Head of caudate nucleus (tissue), 42 donors: ENCODE measurements at places on chromosomes 6 and 20.

GRCh38 chr6:94443701-94444100 lies 1024.3 kb upstream of the EPHA7 start:
- DNase-seq, result no peak

DNA sequence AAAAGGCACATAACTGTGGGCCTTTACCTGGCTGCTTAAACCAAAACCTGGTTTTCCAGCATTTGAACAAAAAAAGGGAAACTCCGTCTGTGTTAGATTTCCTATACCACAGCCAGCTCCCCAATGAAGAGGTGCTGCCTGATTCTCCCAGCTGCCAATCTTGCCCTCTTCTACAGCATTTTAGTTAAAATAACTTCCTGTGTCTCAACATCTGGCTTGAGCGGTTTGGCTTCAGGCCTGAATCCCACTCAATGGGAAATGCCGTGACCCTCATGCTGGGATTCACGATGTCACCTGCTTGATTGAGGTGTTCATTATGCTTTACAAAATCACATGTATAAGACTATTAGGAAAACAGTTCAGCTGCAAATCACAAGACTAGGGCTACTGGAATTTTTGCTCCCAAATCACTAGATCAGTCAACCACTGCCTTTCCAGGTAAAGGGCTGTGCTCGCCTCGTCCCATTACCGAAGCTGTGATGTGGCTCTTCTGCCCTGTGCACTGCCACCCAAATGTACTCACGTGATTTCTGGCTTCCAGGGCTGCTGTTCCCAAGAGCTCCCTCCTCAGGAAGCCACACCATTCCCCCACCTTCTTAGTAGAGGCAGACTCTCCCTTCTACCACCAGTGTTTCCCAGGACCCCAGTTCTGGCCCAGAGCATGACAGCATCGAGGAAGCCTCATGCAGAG lies 94.6 kb downstream of the PSMG4 start:
- no peak for DNase-seq

DNA sequence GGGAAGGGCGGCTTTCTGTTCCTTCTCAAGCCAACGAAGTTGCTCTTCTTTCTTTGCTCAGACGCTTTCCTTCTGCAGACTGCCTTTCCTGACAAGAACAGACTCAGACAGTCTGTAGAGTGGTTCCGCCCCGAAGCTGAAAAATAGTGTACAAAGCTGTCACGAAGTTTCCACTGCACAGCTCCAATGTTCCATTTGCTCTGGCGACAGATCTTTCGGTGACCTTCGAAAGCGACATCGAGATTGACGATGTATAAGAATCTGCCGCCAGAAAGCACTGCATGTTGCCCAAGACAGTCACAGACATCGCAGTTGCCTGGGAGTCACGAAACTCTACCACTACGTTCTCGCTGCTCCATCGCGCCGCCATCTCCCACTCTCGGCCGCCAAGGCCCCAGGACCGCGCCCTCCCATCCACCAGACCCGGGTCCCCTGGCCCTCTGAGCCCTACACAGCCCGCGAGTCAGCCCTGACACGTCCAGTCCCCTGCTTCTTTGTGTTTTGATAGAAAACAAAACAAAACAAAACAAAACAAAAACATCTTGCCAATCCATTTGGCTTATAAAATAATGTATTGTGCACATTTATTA lies 42.1 kb upstream of the ZNF184 start:
- no peak for DNase-seq

- no peak for DNase-seq
Measured at GRCh38 chr20:44599715-44600114, 17.3 kb downstream of the PKIG start.

- no peak for DNase-seq
Measured at GRCh38 chr6:112372226-112372806, 25.2 kb downstream of the RFPL4B start.

DNA sequence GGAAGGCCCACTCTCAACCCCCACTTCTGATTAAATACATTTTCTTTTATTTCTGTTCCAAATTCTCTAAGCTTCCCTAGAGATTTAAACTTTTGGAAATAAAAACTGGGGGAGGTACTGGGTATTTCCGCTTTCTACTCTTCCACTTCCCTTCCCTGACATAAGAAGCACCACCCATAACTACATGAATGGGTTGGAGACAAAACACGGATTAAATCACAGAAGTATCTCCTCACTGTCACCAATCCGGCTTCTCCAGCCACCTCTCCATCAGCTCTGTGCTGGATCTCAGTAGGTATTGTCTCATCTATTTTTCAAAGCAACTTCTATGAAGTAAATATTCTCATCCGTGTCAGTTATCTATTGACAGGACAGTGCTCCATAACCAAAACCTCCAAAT lies 150.7 kb downstream of the TSHZ2 start:
- DNase-seq, result no peak

DNA sequence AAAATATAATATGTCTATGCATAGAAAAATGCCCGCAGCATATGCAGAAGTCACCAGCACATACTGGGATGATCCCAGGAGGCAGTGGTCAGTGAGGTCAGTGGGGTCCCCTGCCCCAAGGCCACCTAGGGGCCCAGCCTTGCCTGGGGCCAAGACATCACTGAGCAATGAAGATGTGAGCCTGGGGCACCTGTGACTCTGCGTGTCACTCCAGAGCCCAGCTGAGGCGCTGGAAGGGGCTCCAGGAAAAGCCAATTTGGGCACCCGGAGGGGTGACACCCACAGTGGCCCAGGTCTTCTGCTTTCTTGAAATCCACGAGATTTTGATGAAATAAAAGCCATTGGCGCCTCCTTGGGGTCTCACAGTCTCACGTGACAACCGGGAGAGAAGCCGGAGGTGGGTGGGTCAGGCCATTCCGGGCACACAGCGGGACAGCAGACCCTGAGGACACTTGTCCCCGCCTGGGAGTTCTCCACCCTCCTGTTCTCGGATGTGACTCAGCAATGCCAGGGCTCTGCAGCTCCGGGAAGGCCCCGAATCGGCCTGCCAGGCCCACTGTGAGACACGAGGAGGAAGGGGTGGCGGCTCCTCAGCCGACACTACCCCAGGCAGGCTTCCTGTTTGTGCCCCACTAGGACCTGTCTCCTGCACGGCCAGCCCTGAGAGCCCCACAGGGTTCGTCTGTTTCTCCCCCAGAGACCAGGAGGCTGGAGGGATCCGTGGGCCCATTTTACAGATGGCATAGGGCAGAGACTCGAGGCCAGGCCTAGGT lies 24.4 kb upstream of the SLCO4A1 start:
- DNase-seq, result peak; percentile 49

DNA sequence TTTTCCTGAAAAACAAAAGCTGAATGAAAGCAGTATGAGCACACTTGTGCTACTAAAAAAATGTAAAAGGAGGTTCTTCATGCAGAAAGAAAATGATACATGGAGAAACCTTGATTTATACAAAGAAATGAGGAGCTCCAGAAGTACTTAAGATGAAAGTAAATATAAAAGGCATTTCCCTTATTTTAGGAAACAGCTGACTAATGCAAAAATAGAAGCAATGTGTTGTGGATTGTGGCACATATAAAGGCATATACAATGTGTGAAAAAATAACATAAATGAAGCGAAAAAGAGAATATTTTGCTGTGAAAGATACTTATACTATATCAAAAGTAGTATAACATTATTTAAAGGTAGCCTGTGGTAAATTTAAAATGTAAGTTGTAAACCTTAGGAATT lies 41.2 kb upstream of the PHIP start:
- DNase-seq, result no peak

DNA sequence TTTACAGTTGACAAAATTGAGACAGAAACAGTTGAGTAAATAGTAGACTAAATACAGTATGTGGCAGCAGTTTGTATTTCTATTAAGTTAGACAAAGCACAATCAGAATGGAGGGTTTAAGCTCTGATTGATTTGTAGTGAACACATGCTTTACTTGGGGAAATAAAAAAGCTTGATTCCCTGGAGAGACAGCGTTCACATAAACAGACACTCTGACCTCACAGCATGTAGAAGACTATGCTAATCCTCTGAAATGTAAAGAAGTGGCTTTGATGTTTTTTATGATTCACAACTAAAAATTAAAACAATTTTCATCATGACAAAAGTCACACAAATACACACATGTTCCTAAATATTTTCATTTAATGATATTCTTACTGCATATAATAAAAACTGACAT lies 126.9 kb upstream of the FAM83B start:
- DNase-seq, result no peak

DNA sequence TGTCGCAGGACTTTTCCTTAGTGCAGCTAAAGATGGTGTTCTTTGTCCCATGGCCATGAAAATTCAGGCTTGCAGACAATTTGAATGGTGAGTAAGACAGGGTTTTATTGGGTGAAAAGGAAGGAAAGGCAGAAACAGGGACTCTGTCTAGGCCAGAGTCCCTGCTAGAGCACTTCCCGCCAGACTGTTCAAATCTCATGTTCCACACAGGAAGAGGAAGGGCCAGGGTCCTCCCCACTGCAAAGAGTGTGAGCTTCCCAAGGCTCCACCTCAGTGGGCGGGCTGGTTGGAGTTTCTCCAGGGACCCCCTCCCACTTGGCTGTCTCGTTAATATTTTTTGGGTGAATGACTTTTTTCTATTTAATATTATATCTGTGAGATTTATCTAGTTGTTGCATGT lies 29.0 kb downstream of the COL19A1 start:
- no peak for DNase-seq

DNA sequence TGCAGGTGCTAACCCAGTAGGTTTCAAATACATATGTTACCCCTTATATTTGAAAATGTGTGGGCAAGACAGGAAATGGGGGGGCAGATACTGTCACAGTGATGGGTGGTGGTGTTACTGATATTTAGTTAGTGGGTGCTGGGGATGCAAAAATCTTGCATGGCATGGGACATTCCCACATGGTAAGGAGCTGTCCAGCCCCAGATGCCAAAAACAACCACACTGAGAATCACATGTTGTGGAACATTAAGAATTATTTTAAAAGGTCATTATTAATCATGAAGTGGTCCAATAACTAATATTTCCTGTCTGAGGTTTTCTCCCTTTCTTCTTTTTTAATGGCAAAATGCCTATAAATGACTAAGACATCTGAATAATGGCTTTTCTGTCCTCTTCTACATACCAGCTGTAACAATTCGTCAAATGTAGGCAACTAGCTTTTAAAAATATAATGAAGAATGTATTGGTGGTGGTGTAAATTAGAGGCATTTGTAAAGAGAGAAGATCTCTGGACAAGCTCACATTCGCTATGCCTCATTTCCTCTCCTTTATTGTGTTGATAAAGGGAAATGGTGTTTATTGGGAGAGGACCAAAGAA lies 57.3 kb upstream of the SLC35B3 start:
- DNase-seq, result no peak

GRCh38 chr6:149046822-149047246 lies 270.7 kb upstream of the TAB2 start:
- no peak for DNase-seq

GRCh38 chr6:11196511-11197174 lies 35.8 kb downstream of the NEDD9 start:
- DNase-seq, result no peak

DNA sequence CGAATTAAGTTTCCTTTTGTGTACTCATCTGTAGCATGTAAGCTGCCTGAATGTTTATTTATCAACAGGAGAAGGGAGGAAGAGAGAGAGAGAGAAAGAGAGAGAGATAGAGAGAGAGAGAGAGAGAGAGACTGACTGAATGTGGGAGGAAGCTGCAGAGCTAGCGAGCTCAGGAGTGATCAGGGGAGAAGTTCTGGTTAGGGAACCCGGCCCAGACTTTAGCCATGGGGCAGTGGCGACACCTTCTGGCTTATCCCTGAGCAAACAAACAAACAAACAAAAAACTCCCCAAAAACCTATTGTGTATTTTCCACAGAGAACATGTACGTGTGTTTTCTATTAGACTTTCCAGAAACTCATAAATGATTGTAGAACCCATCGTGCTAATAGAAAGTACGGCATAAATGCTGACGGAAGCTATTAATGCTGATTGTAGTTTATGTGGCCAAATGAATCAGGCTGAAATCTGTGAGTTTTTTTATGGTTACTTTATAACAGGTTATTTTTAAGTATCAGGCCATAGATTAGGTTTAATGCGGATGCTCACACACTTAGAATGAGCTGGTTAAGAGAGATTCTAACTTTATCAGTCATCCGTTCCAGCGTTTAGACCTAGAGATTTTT lies 92.8 kb downstream of the CLIC5 start:
- DNase-seq, result peak; percentile 74

DNA sequence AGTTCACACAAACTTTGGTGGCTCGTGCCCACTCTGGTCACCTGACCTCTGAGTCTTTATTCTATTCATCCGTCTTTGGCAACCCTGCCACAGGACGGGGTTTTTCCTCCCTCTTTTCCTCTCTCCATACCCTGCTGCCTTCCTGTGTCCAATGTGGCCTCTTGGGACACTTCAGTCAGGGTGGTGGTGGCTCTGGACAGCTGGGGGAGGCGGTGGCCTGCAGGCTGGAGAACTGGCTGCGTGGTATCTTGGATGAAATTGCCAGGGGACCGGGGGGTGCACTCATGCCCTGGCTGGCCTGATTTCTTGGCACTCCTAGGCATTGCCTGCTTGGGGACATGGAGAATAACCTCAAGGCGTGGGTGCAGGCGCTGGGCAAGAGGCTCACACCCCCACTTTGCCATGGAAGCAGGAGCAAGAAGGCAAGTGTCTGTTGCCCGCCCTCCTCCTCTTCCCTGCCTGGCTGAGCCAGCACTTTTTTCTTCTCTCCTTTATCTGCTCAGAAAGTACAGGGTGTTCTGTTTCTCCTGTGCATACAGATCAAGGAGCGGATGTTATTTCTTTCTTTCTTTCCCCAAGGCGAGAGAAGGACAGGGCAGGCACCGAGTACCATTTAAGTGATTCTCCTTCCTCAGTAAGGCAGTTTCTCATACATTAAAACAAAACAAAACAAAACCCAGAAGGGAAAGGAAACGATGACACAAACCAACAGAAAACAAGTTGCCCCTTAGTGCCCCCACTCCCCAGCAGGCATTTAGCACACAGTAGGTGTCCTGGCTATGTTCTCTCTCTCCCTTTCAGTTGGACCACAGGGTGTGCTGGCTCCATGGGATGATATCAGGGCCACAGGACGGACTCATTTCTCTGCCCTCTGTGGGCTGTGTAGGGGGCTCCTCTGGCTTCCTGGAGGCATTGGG lies 155.5 kb upstream of the RNF24 start:
- peak; percentile 76 for DNase-seq

DNA sequence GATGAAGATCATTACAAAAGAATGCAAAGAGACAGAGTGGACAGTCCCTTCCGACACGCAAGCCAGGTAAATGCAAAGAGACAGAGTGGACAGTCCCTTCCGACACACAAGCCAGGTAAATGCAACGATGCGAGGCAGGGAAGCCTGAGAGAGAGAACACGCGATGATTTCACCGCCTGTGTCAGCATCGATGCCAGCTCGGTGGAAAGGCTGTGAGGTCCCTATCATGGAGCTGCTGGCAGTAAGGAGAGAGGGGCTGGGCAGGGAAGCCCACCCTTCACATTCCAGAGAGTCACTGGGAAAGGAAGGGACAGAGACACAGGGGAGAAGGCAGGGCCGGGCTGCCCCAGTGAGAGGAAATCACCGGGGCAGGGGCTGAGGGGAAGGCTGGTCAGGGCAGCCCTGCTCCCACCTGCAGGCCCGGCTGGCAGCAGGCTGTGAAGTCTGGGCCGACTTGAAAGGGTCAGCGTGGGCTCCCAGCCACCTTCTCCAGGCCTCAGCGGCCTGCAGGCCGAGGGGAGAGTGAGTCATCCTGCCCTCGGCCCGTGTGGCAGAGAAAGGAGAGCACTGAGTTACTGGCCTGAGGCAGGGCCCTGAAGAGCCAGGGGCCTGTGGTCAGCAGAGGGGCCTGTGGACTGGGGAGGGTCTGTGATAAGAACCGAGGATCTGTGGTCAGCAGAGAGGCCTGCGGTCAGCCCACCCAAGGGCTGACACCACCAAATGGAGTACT lies 80.4 kb downstream of the DACT2 start:
- DNase-seq, result no peak
